ENCODE measurements at places on chromosomes 3 and 15.

DNA sequence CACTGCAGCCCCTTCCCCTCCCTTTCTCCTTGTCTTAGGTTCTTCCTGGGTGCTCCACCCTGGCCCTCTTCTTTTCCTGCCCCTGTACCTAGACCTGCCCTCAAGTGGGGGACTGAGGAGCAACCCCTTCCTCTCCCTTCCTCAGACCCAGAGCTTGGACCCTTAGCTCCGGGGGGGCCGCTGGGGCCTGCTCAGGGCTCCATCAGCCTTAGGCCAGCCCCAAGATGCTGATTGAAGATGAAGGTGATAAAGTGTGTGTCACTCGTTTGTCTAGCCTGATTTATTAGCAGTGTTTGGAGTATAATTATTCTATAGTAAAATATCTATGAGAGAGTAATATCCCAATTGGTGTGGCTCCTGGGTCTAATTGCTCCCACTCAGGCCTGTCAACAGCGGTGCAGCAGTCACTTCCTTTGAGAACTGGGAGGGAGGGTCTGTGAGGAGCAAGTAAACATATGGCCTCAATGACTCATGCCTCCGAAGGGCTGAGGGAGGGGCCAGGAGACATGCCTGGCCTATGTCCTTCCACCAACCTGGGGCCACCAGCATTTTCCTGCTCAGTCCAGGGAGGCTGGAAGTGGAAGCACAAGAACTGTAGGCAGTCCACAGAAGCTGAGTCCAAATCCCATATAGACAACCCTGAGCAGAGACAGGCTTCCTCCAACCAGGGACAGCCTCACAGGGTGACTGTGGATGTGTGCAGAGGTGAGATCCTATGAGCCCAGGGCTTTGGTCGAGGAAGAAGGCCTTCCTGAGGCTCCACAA, 123.2 kb downstream of the DNAJB8 start:
- no peak overlapping the region for H3K27ac ChIP-seq
- DNase-seq: peak; percentile 51
- no peak overlapping the region for H3K4me3 ChIP-seq

DNA sequence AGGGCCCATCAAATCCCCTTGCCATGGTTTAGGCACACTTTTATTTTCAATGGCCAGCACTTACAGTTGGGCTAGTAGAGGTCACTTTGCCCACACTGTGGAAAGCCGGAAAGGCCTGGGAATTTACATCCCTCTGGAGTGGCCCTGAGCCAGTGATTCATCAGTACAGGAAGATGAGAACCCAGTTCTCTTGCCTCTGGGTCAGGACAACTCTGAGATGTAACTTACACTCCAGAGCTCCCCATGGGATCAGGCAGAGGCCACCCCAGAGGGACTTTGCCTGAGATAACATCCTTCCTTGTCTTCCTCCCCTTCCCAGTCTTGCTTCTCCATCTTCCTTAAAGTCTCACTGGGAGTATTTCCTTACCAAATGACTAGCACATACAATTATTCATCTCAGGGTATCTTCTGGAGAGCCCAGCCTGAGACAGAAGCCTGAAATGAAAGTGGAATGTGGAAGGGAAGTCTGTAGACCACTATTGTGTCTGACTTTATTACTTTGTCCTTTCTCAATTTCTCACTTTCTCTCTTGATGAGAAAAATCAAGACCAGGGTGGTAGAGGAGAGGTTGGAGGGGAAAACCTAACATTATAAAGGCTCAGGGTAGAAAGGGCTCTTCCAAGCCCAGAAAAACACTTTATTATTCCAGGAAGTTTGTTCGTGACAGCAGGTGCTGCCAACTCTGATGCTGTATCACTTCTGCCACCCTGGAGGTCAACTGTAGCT, 220.8 kb downstream of the ZNF621 start:
- DNase-seq: no peak
- no peak overlapping the region for H3K27ac ChIP-seq
- H3K36me3 ChIP-seq: no peaks in the 10 kb centered on the region

DNA sequence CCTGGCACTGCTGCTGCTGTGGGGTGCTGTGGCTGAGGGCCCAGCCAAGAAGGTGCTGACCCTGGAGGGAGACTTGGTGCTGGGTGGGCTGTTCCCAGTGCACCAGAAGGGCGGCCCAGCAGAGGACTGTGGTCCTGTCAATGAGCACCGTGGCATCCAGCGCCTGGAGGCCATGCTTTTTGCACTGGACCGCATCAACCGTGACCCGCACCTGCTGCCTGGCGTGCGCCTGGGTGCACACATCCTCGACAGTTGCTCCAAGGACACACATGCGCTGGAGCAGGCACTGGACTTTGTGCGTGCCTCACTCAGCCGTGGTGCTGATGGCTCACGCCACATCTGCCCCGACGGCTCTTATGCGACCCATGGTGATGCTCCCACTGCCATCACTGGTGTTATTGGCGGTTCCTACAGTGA, 2.1 kb downstream of the GRM2 start:
- no peak overlapping the region for H3K4me3 ChIP-seq
- peaks cover 6% of the 10 kb centered on the region for H3K27me3 ChIP-seq
- no peak overlapping the region for H3K27ac ChIP-seq
- peaks cover 1% of the 10 kb centered on the region for H3K36me3 ChIP-seq
- H3K4me1 ChIP-seq: peaks cover 8% of the 10 kb centered on the region

- H3K27ac ChIP-seq: peak overlapping the region; percentile 75
- H3K4me1 ChIP-seq: peaks cover 82% of the 10 kb centered on the region
- no peaks in the 10 kb centered on the region for H3K36me3 ChIP-seq
- DNase-seq: no peak
- H3K4me3 ChIP-seq: no peak overlapping the region
- no peaks in the 10 kb centered on the region for H3K27me3 ChIP-seq
Observed at GRCh38 chr3:37945156-37945806, 45.3 kb upstream of the VILL start.

- peaks cover 2% of the 10 kb centered on the region for H3K36me3 ChIP-seq
- peaks cover 47% of the 10 kb centered on the region for H3K4me1 ChIP-seq
- no peaks in the 10 kb centered on the region for H3K27me3 ChIP-seq
- DNase-seq: no peak
- no peak overlapping the region for H3K4me3 ChIP-seq
- peak overlapping the region; percentile 25 for H3K27ac ChIP-seq
Observed at GRCh38 chr3:156151824-156152428, 31.5 kb downstream of the KCNAB1 start.

GRCh38 chr3:8052659-8053058, 449.0 kb upstream of the LMCD1 start:
- no peak overlapping the region for H3K4me3 ChIP-seq
- no peak overlapping the region for H3K27ac ChIP-seq
- no peaks in the 10 kb centered on the region for H3K36me3 ChIP-seq
- H3K4me1 ChIP-seq: no peaks in the 10 kb centered on the region

DNA sequence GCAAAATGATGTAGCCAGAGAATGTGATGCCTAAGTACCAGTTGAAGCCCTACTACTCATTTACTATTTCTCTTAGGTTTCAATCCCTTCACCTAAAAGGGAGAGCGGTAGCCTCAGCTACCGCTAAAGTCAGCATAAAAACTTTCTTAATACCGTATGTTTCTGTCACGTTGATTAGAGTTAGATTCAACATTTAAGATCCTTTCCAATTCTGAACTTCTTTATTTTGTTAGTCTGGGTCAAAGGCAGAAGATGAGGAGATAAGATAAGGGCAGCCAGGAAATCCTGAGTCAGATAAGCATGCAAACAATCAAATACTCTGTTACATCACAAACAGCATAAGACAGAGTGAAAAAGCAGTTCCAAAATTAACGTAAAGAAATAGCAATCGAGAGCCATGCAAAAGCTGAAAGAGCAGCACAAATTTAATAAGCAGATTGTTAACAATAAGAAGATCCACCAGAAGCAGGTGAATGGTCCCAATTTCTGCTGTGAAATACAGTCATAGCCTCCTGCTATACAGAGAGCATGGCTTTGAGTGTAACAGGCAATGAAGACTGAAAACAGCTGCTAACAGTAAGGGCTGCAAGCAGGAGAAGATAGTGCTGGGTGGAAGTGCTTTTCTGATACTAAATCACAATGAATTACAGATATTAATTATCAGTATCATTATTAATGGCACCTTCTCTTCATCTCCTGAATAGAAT, 3.0 kb downstream of the TMEM207 start:
- H3K27ac ChIP-seq: no peak overlapping the region
- no peak overlapping the region for H3K4me3 ChIP-seq
- no peaks in the 10 kb centered on the region for H3K36me3 ChIP-seq
- H3K27me3 ChIP-seq: no peaks in the 10 kb centered on the region

DNA sequence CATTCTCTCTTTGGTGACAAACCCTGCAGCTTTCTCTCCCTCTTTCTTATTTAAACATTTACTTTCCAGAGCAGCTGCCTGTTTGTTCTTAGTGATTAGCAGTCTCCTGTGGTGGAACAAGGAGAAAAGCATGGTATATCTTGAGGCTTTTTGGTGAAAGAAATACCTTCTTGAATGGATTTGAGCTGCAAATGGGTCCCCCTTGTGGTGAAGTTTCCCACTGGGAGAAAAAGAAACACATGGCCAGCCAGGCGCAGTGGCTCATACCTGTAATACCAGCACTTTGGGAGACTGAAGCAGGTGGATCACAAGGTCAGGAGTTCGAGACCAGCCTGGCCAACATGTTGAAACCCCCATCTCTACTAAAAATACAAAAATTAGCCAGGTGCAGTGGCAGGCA, 48.3 kb upstream of the ACP3 start:
- H3K4me3 ChIP-seq: no peak overlapping the region
- H3K4me1 ChIP-seq: no peaks in the 10 kb centered on the region
- no peaks in the 10 kb centered on the region for H3K36me3 ChIP-seq
- no peak overlapping the region for H3K27ac ChIP-seq
- peaks cover 13% of the 10 kb centered on the region for H3K27me3 ChIP-seq
- DNase-seq: no peak

GRCh38 chr3:114903213-114903612, 243.9 kb downstream of the ZBTB20 start:
- DNase-seq: no peak
- H3K4me1 ChIP-seq: peaks cover 6% of the 10 kb centered on the region
- no peak overlapping the region for H3K27ac ChIP-seq

GRCh38 chr15:66240240-66240794, 13.2 kb downstream of the MEGF11 start:
- no peak overlapping the region for H3K4me3 ChIP-seq
- DNase-seq: no peak
- peaks cover 68% of the 10 kb centered on the region for H3K27me3 ChIP-seq
- H3K4me1 ChIP-seq: no peaks in the 10 kb centered on the region
- H3K27ac ChIP-seq: no peak overlapping the region
- no peaks in the 10 kb centered on the region for H3K36me3 ChIP-seq

- no peak overlapping the region for H3K27ac ChIP-seq
- no peaks in the 10 kb centered on the region for H3K36me3 ChIP-seq
- peaks cover 9% of the 10 kb centered on the region for H3K4me1 ChIP-seq
- peaks cover 5% of the 10 kb centered on the region for H3K27me3 ChIP-seq
- DNase-seq: no peak
Observed at GRCh38 chr15:74768771-74769342, 13.0 kb upstream of the CSK start.
